ENCODE measurements at places on chromosomes 12 and 14. TPM values are rescaled to one million over a fixed set of nuclear protein-coding genes. Genes with fewer than 3 reads are reported as not detected.

Gene IFI27
- total RNA-seq, result 70.2 TPM

Gene MGAT4C
- total RNA-seq, result not detected

Gene RTL1
- not detected for total RNA-seq

Gene STAB2
- 0.16 TPM for total RNA-seq

Gene CKB
- total RNA-seq, result 17.8 TPM

Gene PZP
- not detected for total RNA-seq

Gene SYT1
- total RNA-seq, result 0.36 TPM

Gene SLC25A47
- total RNA-seq, result not detected

Gene STAC3
- total RNA-seq, result 1.1 TPM

Gene GLIPR1L1
- total RNA-seq, result not detected

Gene KRT8
- total RNA-seq, result 40.1 TPM

Gene COX14
- total RNA-seq, result 37.9 TPM

Gene P2RX7
- total RNA-seq, result 4.1 TPM

Gene SMOC1
- 0.12 TPM for total RNA-seq

Gene FAM222A
- 5.4 TPM for total RNA-seq

Gene MYL6B
- 54.2 TPM for total RNA-seq

Gene TAS2R9
- not detected for total RNA-seq

Gene KCNMB4
- 0.76 TPM for total RNA-seq

Gene CCDC60
- 3.5 TPM for total RNA-seq

Gene SLC2A14
- total RNA-seq, result not detected

Gene PAX9
- total RNA-seq, result 83.6 TPM

Gene USP30
- total RNA-seq, result 10.0 TPM

Gene R3HDM2
- total RNA-seq, result 30.2 TPM

Gene ABCC9
- total RNA-seq, result 3.0 TPM

Gene FSCB
- not detected for total RNA-seq

Gene APOF
- not detected for total RNA-seq

Gene KLHDC1
- 1.5 TPM for total RNA-seq

Gene SDR9C7
- total RNA-seq, result 26.0 TPM

Gene FLRT2
- total RNA-seq, result 2.1 TPM

Gene KRT77
- not detected for total RNA-seq

Gene NTF3
- total RNA-seq, result 2.0 TPM

Gene CLMN
- 9.6 TPM for total RNA-seq

Gene PACS2
- 24.9 TPM for total RNA-seq

Gene SOAT2
- not detected for total RNA-seq

Gene AICDA
- not detected for total RNA-seq

Gene TUBA1C
- total RNA-seq, result 755 TPM

Gene HCFC2
- 12.6 TPM for total RNA-seq

Gene SLC38A6
- 3.4 TPM for total RNA-seq

Gene DEGS2
- total RNA-seq, result 51.5 TPM

Gene GARIN6
- total RNA-seq, result not detected

Gene MMP17
- total RNA-seq, result 2.2 TPM

Gene TEX22
- 2.0 TPM for total RNA-seq

Gene CLEC1A
- total RNA-seq, result 0.68 TPM

Gene KRT3
- total RNA-seq, result 1.0 TPM

Gene TEDC1
- total RNA-seq, result 8.9 TPM

Gene PRIMA1
- total RNA-seq, result 1.8 TPM

Gene EIF2B2
- total RNA-seq, result 38.7 TPM

Gene TAS2R20
- 0.96 TPM for total RNA-seq
